H1 (cell line): ENCODE measurements at places on chromosomes 1 and 21.
A peak's percentile ranks its signal among the peaks of the same experiment; 100 is the strongest.

DNA sequence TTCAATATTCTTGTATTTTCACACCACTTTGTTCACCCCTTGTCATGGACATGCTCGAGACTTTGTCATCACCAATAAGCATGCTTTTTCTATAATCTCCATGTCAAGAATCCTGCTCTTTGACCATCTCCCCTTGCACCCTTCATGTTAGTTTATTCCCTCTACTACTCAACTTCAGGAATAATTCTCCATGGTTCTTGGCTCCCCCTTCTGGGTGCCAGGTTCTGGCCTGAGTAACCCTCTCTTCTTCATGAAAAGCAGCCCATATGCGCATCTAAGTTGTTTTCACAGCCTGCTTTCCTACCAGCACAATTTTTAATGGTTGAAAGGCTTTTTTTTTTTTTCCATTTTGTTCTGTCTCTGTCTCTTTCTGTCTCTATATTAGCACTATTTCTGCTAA lies 160.7 kb downstream of the LEPR start:
- DNase-seq, result no peak

GRCh38 chr1:17053086-17053684 lies 647 bp downstream of the SDHB start:
- DNase-seq, result no peak

GRCh38 chr21:30491963-30492428 lies at the start of gene KRTAP19-3:
TSS of gene KRTAP19-3 (minus strand) at chr21:30492013. CDS start at chr21:30491957, 56 bp downstream.
- no peak for DNase-seq

DNA sequence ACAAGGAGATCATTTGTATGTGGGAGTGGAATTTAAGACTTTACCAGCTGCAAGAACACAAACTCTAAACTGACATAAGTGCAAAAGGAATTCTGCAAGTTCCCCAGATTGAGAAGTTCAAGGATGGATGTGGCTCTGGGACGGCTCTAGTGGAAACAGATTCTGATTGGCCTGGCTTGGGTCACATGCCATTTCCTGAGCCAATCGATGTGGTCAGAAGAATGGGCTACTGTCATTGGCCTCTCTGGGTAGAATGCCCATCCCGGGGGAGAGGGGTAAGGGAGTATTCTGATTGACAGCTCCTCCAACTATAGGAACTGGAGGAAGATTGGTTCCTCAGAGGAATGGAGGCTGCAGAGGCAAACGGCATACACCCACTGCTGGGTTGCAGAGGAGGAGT lies 6.0 kb upstream of the IFNLR1 start:
- no peak for DNase-seq

DNA sequence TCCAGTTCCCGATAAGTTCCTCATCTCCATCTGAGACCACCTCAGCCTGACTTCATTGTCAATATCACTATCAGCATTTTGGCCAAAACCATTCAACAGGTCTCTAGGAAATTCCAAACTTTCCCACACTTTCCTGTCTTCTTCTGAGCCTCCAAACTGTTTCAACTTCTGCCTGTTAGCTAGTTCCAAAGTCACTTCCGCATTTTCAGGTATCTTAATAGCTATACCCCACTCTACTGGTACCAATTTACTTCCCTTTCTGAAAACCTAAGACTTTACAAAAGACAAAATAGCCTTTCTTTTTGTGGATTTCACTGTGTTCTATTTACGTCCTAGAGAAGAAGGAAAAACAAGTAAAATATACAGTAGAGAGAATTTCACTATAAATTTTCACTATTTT lies 147.0 kb upstream of the FMN2 start:
- DNase-seq, result no peak

DNA sequence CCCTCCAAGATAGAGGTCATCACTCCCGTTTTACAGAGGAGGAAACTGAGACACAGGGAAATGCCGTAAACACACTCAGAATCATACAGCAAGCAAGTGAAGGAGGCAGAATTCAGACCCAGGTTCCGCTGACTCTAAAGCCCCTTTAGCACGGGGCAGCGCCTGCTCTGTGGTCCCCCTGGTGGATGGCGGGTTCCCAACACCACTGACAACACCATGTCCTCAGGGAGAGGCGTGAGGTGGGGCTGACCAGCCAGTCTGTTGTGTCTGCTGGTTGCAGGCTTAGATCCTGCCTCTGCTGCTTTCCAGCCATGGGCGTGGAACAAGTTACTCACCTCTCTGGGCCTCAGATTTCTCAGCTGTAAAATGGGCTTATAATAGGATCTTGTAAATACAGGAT lies 617.3 kb downstream of the MATN1 start:
- DNase-seq, result peak; percentile 47

DNA sequence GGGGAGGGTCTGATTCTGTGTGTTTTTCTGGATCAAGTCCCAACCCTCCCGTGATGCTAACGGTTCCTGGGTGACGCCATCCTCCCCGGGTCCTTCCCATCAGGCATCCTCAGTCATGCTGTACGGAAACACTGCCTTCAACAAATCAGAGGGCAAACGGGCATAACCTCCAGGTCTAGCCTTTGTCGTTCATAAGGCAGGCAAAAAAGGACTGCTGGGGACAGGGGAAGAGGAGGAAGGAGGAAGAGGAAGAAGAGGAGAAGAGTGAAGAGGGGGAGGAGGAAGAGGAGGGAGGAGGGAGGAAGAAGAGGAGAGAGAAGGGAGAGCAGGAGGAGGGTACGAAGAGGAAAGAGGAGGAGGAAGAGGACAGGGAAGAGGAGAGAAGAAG lies 84.4 kb downstream of the ITPKB start:
- no peak for DNase-seq

- DNase-seq, result no peak
Observed at GRCh38 chr21:32094804-32095203, 184.0 kb downstream of the MIS18A start.

GRCh38 chr1:31900790-31901189 lies 37.4 kb downstream of the PTP4A2 start:
- DNase-seq, result no peak

- no peak for DNase-seq
Observed at GRCh38 chr1:101728029-101728428, 268.7 kb downstream of the OLFM3 start.

GRCh38 chr1:207316141-207316540 lies 5.3 kb upstream of the CD55 start:
- DNase-seq, result no peak

GRCh38 chr1:19344372-19344810 lies 32.3 kb downstream of the SLC66A1 start:
- peak; percentile 90 for DNase-seq

- DNase-seq, result no peak
Observed at GRCh38 chr1:59747420-59748024, 67.2 kb upstream of the HOOK1 start.

DNA sequence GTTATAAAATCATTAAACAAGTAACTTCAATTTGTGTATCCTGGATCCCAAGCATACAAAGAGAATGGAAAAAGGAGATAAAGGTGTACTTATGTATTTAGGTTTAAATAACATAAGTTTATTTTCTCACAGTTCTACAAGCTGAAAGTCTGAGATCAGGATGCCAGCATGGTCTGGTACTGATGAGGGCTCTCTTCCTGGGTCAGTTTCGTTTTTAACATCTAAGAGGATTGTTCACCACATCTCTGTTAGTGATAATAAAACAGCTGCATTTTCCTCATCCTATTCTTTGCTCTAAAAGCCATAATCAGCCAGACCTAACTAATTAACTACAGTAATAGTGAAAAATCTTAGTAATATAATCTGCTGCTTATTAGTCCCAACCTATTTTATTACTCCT lies 5.2 kb downstream of the EGLN1 start:
- DNase-seq, result no peak

DNA sequence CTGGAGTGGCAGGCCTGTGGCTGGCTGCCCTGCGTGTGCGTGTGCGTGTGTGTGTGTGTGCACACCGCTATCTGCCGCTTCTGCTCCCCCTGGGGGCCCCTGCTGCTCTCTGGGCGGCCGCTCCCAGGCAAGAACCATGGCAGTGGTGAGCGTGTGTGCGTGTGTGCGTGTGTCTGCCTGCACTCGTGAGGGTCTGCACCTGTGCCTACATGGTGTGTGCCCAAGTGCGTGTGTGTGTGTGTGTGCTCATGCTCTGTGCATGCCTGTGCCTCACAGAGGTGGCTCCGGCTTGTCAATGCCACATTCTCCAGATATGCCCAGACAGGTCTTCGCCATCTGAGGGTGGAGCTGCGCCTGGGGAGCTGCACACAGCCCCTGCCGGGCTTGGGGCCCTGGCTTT lies 18.7 kb upstream of the PEX10 start:
- DNase-seq, result no peak

GRCh38 chr1:8371372-8371991 lies 53.6 kb downstream of the SLC45A1 start:
- no peak for DNase-seq

DNA sequence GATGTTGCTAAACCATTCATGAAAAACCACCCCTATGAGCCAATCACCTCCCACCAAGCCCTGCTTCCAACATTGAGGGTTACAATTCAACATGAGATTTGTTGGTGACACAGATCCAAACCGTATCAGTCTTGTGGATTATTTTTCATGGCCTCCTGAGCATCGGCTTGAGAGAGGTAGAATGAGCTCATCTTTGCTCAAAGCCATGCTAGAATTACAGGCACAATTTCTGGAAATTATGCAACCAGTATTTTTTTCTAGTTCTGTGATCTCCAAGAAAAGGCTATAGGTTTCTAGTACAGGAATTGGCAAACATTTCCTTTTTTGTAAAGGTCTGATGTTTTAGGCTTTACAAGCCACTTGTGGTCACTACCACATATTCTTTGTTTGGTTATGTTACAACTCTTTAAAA lies 219.4 kb downstream of the DUSP10 start:
- DNase-seq, result no peak

DNA sequence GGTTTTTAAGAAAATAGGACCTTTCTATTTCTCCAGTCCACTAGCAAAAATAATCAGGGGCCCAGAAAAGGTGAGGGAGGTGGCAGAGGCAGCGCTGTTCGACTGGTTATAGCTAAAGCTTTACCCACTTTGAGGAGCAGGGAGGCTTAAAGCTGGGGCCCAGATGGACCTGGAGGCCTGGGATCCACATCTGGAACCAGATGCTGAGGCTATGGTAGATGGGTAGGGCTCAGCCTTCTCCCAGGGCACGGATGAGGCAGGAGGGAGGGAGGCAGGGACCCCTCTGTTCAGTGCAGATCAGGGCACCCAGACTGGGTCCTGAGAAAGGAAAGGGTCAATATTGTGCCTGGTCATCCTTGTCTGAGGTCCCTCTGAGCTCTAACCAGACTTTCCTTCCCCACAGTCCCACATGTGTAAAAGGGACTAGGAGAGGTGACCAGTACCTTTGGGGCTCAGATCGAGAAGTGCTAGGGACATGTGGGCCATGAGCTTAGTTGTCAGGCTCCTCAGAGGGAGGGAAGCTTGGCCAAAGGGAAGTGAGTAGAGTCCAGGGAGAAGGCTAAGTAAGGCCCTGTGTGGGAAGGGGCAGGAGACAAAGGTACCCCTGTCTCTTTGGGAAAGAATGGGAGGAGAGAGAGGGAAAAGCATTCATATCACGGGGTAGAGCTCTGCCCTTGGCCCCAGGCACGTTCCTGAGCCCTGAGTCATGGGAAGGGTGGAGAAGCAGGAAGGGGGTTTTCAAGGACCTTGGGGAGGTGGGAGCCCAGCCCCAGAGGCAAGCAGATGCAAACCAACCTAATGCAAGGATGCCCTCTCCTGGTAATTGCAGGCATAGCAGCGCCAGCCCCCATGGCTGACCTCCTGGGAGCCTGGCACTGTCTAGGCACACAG lies 15.4 kb downstream of the LMNA start:
- peak; percentile 98 for DNase-seq

DNA sequence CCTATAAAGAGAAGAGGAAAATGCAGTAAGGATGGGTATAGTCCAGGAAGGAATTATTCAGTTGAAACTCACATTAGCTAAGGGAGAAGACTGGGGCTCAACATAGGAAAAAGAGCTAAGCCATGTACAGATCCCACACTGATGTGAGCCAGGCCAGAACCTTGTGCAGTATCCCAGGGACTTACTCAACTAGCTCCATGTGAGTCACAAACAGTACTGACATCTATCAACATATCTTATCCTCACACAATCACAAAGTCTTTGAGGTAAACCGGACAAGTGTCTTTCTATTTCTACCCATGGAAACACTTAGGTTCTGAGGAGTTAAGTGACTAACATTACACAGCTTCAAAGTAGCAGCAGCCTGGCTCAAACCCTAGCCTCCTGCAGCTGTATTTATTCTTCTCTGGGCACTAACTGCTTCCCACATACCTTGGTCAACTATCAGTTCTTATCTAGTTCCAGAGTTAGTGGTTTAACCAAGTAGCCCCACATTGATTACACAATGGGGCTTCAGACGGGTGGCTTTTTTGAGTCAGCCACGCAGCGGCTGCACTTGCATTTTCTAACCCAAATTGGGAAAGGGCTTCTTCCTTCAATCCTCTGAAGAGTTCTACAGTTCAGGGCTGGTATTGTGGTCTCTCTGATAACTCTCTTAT lies 9.5 kb downstream of the CD5L start:
- DNase-seq, result no peak

DNA sequence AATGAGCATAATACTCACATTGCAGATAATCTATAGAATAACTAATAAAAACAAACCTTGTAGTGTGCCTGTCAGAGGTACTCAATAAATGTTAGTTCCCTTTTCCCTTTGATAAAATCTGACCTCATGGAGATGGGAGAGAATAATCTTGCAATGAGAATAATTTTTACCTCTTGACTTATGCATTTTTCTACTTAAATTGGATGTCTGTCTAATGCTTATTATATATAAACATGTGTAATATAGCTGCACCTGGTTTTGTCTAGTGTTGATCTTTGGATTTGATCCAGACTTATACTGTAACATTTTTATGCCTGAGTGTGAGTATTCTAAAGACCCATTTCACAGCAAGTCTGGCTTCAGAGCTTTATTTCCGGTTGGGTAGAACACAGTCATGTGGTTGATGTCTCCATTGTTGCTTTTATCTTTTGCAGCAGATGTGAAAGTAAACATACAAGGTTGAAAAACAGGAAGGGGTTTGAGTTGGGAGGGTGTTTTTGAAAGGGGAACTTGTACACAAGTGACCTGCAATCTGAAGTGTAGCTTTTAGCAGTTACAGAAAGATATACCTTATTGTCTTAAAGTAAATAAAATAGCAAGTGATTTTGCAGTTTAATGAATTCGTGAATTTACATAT lies 12.4 kb downstream of the EPB41 start:
- DNase-seq, result no peak

DNA sequence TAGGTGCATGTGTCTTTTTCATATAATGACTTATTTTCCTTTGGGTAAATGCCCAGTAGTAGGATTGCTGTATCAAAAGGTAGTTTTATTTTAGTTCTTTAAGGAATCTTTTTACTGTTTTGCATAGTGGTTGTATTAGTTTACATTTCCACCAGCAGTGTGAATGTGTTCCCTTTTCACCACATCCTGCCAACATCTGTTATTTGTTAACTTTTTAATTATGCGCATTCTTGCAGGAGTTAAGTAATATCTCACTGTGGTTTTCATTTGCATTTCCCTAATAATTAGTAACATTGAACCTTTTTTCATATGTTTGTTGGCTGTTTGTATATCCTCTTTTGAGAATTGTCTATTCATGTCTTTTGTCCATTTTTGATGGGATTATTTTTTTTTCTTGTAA lies 1761.9 kb downstream of the PLA2G4A start:
- DNase-seq, result no peak

DNA sequence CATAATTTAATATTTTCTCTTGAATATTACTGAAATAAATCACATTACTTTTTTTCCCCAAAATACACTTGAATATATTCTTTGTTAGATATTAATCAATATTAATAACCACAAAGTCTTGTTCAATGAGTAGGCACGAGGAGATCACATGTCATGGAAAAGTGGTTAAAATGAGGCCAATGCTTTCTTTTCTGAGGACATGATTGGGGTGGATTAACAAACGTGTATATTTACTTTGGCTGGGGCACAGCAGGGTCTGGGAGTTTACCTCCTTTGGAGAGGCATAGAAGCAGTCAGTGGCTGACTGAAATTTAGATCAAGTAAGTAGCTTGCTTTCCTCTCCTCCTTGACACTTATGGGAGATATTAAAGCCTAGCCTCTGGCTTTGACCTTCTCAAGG lies 664.3 kb upstream of the B3GALT2 start:
- DNase-seq, result no peak
